ENCODE measurements at places on chromosomes 11 and 22.

DNA sequence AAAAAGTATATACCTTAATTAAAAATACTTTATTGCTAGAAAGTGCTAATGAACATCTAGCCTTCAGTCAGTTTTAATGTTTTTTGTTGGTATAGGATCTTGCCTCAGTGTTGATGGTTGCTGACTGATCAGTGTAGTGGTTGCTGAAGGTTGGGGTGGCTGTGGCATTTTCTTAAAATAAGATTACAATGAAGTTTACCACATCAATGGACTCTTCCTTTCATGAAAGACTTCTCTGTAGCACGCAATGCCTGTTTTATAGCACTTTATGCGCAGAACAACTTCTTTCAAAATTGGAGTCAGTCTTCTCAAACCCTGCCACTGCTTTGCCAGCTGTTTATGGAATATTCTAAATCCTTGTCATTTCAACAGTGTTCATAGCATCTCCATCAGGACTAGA lies 50.6 kb downstream of the LDLRAD3 start:
- DNase-seq: no peak

DNA sequence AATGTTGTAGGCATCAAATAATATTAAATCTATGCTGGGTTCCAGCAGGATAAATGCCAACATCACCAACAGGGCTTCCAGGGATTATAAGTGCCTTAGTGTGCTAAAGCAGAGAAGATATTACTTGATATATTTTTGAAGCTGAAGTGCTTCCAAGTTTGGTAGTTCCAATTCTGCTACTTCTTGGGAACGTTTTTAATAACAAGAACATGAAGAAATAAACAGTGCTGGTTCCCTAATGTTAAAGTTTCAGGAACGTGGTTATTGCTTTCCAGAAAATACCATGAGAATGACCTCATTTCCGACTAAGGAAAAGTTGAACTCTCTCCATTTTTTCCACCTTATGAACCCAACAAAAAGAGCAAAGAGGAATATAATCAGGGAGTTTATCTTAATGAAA lies 4.6 kb upstream of the RNF185 start:
- DNase-seq: no peak

DNA sequence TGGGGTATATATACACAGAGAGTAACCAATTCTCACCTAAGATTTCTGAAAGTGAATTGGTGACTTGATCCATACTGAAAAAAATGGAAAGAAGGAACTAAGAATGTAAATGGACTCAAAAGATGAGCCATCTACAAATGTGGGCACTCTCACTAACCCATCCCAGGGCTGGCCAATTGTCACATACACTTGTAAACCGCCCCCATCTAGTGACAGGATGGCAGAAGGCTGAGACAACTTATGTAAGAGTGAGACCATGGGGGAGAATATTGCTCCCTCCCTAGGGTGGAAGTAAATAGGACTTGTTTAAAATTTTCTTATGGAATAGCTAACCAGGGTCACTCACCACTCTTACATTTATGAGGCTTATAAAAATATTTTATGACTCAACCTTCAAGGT lies 377.1 kb upstream of the ISX start:
- no peak for DNase-seq

DNA sequence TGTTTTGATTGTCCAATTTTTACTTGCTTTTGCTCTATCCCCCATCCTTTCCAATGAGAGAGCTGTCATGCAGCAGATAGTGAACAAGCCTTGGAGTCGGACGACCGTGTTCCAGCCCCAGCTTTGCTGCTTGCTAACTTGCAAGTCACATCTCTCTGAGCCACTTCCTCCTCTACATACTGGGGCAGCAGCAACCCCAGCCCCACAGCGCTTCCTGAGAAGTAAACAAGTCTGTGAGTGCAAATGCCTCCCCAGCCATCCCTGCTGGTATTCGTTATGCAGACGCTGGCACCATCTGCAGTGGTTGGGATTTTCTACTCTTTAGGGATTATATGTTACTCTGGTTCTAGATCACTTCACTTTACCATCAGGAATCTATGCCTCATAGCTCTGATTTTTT lies 35.0 kb downstream of the TPBGL start:
- no peak for DNase-seq

DNA sequence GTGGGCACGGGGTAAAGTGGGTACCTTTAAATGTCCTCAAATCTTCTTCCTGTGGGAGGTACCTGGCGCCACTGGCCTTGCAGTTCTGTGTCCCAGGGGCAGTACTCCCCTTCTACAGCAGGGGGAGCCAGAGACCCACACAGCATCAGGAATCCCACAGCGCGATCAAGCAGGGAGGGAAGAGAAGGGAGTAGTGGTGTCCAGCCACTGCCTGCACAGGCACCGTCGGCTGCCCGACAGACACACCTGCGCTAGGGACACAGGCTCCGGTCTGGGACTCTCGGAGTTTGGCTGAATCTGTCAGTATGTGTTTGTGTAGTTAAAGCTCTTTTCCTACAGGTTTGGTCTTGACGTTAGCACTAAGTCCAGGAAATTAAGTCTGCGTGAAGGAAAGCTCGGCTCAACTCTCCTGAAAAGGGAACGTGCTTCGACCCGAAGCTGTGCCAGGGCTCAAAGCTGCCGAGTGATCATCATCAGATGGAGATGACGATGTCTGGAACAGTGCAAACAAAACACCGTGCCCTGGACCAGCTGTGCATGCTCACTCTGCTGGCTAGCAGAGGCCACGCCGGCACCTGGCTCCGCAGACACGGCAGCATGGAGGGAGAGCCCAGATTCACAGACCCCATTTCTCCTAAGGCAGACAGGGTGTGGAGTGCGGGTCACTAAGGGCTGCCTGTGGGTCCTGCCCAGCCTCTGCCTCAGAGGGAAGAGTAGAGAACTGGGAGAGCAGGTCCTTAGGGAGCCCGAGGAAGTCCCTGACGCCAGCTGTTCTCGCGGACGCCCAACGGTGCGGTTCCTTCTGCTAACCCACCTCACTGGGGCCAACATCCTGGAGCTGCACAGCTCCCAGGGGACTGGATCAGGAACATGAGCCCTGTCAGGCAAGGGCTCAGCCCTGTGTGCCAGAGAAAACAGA lies 56.0 kb upstream of the BID start:
- peak; percentile 74 for DNase-seq

GRCh38 chr11:76707293-76707825 lies 36.8 kb upstream of the LRRC32 start:
- no peak for DNase-seq

DNA sequence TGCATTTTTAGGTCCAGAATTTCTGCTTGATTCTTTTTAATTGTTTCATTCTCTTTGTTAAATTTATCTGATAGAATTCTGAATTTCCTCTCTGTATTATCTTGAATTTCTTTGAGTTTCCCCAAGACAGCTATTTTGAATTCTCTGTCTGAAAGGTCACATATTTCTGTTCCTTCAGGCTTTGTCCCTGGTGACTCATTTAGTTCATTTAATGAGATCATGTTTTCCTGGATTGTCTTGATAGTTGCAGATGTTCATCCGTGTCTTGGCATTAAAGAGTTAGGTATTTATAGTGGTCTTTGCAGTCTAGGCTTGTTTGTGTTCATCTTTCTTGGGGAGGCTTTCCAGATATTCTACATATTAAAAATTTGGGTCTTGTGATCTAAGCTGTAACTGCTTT lies 694.8 kb upstream of the CCDC179 start:
- DNase-seq: no peak

GRCh38 chr22:24550028-24550901 lies 4.7 kb downstream of the GUCD1 start:
- DNase-seq: no peak

DNA sequence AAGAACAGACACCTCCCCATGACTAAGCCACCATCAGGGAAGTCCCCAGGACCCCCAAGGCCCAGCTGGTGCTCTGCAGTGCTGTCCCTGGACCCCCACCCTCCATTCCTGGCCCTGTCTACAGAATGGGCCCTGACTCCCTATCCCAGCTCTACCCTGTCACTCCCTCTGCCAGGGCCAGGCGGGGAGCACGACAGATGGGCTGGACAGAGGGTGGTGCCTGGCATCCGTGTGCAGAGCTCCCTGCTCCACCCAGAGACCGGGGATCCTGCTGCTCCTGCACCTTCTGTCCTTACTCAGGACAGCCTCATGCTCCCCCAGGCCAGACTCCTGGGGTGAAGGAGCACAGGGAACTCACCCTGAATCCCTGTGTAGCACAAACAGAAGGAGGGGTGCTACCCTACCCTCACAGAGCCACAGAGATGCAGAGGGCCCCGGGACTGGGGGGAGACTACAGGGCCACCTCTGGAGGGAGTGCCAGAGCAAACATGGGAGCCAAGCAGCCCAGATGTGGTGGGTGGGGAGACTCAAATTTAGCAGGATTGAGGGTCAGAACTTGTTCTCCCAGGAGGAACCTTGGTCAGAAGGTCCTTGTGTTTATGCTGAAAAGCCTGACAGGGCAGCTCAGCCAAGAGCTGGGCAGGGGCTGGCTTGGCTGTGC lies 2.0 kb downstream of the ARVCF start:
- no peak for DNase-seq

DNA sequence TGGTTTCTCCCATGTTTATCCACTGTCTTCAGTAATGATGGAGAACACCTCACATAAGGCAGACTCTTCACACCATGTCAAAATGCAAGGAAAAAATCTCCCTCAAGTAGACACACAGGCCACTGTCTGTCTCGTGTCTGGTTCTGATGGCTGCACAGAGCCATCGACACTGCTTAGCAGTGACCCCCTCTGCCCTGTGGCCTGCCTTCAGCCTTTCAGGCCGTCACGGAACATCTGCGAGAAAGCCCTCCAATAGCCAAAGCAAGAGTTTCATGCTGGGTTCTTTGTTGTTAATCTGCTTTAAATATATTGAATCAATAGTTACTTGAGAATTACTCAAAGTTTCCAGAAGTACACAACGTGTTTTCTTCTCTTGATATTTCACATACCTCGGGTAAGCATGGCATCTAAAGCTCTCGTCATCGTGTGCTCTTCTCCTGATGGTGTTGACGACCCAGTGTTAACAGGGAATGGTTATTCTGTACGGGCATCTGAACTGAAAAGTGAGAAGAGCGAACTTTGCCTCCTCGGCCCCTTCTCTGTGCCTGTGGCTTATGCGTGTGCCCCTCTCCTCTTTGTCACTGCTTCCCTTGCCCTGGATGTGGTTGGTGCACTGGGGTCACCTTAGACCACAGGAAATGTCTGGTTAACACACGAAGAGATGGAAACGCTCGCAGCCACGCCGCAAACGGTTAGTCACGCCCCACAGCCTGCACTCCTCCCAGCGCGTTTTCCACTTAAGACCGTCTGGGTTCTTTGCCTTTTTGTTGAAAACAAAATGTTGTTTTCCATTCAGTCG lies 33.4 kb upstream of the CTTN start:
- no peak for DNase-seq

DNA sequence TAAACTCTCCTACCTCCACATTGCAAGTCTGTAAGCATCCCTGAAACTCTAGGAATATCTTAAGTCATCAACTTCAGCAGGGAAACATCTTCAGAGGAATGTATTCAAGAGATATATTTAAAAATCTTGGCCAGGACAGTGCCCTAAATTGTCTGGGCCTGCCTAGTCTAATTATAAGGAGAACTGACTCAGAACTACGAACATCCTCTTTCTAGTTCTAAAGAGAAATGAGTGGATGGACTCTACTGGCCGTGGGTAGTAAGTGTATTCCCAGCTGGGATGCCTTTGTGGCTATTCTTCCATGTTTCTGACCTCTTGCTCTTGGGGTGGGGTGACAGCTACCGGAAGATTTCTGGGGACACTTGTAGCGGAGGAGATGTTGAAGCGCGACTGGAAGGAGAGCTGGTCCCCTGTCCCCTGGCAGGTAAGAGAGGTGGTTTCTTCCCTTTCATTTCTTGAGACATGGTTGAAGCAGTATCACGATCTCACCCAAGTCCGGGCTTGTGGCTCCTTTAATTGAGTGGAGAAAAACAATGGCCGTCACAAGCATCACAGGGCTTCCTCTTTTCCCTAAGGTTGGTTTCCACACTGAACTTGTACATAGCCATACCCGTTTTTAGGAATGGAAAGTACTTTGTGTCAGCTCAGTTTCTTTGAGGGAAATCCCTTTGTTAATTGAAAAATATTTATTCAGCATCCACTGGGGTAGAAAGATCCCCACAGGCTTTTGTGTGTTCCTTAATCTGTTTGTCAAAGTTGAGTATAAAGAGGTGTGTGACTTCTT lies 97.7 kb upstream of the SORL1-AS1 start:
- no peak for DNase-seq

GRCh38 chr11:65968600-65969482 lies 7.3 kb downstream of the SART1 start:
- no peak for DNase-seq

GRCh38 chr22:40156001-40156516 lies 21.7 kb upstream of the TNRC6B start:
- no peak for DNase-seq

DNA sequence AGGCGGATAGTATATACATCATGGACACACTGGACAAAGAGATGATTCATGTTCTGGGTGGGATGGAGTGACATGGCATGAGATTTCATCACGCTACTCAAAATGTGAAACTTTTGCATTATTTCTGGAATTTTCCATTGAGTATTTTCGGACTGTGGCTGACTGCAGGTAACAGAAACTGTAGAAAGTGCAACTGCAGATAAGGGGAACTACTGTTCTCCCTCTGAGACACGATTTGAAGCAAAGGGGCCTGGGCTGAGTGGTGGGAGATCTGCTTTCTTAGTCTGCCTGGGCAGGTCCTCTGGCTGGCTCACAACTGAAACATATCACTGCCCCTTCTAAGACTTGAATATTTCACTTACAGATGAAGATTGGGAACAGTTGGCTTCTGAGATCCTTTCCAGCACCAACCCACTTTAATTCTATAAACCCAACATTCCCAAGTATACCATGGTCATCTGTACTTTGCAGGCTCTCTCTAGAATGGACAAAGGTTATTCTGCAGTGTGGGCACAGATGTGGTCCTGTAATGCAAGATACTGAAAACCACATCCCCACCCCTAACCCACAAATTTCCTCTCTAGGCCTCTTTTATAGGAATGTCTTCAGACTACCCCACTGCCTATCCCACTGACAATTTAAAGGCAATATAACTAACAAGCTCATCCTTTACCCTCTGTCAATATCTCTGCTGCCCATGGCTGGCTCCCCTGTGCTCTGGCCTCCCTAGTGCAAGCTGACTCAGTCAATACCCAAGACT lies 121.1 kb downstream of the KCNC1 start:
- DNase-seq: no peak

DNA sequence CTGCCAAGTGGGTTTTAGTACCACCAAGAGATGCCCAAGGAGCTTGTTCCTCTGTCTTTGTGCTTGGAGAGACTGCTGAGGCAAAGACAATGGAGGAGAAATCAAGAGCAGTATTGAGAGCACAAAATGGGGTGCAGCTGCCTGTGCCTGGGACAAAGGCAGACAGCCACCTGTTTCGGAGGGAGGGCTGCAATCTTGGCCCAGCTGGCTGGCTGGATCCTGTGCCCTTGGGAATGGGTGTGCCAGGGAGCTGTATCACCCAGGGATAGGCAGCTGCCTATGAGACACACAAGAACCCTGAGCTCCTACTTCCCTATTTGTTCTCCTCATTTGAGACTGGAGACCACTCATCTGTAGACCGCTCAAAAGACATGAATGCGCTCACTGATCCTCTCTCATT lies 23.3 kb upstream of the CHRM4 start:
- no peak for DNase-seq

- DNase-seq: no peak
Observed at GRCh38 chr22:37639070-37639760, at the start of gene SH3BP1. SH3BP1 (plus strand) TSS chr22:37639669; CDS start chr22:37639788, 119 bp downstream.

- no peak for DNase-seq
Observed at GRCh38 chr11:105274631-105275030, 135.1 kb upstream of the CARD18 start.

- DNase-seq: no peak
Observed at GRCh38 chr11:10477690-10478046, 22.6 kb downstream of the AMPD3 start.

All from right renal pelvis (tissue), 4 donors.